ENCODE measurements at places on chromosomes 7 and 10.

GRCh38 chr7:4830176-4830575 lies 31.7 kb downstream of the PAPOLB start:
- peak; percentile 19 for DNase-seq

DNA sequence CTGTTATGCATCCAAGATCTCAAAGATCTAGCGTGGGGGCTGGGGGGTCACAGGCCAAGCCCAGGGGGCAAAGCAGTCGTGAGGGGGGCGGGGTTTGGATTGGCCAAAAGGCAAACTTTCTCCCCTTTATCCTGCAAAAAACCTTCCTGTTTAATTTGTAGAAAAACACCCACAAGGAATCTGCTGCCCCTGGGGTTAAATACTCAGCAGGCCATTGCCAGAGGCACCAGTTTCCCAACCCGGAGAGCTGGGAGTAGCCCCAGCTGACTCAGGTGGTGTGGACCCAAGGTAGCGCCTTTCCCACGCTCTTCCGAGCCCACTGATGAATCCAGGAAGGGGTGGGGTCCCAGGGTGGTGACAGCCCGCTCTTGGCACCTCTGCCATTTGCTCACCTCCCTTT lies 21.4 kb downstream of the KCP start:
- no peak for DNase-seq

DNA sequence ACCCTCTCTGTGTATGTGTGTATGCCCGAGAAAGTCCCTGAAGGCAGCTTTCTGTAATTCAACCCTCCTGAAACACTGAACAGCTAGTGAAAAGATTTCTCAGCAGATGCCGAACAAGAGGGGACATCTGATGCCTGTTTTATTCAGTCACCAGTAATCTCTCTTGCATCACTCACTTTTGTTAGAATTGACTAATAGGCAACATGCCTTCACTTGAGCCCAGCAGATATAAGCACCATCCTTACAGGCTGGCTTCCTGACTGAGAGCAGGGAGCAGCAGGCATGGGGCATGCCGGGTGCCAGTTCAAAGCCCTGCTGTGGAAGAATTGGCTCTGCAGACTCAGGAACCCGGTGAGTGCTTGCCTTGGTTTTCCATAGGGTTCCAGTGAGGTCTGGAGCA lies at the start of gene ABCA13:
ABCA13 (plus strand) TSS at position 257 of the 400 bp plus-strand sequence; CDS start at position 283, 26 bp downstream.
- no peak for DNase-seq

GRCh38 chr7:21550076-21550475 lies 7.2 kb downstream of the DNAH11 start:
- no peak for DNase-seq

DNA sequence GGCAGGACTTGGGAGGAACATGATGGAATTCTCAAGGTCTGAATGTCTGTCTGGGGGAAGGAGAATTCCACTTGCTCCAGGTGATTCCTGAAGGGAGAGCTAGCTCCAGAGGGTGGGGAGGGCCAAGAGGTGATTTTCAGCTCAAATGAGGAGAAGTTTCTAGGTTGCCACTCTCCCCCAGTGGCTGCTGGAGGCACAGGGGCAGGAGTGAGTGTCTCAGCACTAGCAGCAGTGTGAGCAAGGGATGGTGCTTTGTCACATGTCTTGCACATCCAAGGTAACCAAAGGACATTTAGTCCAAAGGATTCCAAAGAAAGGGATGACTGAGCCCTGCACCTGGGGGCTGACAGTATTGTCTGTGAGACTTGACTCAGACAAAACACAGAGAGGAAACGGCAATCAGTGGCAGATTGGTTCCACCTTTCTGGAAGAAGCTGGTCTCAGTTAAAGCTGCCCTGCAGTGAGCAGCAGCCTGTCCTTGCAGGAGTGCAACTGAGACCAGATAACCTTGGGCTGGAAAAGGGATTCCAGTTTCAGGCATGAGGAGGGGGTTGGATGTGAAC lies 51.2 kb upstream of the PCBD1 start:
- DNase-seq, result no peak

DNA sequence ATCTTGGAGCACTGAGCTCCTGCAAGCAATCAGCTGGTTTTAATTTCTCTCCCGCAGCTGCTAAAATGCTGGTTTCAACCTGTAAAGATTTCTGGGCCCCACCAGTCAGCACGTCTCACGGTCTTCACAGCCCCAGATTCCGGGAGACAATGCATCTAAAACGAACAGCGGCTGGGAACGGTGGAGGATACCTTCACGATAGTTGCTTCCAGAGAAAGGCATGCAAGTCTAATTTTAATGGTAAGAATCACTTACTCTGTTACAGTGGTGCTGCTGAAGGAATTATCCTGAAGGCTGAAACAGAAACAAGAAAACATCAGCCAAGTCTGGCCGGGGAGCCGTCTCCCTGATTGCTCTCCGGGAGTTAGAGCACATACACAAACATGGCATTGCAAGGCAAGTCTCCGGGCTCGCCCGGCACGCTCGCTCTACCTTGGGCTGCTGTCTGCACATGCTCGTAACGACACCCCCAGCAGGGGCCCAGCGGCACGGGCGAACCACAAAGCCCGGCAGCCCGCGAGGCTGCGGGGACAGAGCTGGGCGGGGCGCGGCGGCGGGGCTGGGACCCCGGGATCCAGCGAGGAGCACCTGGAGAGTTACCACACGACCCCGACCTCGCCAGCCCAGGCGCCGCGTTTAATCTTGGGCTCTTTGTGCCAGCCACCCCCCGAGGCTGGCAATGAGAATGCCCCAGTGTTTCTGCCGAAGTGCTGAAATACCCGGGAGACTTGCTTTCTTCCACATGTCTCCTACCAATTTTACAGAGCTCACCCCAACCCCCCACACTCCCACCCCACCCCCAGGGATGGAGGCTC lies at the start of gene FAM13C:
FAM13C (minus strand) TSS at position 406 of the 815 bp plus-strand sequence; CDS start at position 317, 89 bp downstream.
- no peak for DNase-seq

GRCh38 chr7:147492606-147493005 lies 1098.0 kb upstream of the C7orf33 start:
- DNase-seq, result no peak

- no peak for DNase-seq
Measured at GRCh38 chr10:49218480-49218879, 30.3 kb upstream of the TMEM273 start.

- no peak for DNase-seq
Measured at GRCh38 chr7:93620057-93620456, 45.5 kb upstream of the CALCR start.

- DNase-seq, result no peak
Measured at GRCh38 chr7:101066141-101066832, 19.0 kb upstream of the TRIM56 start.

GRCh38 chr10:23070913-23071218 lies 24.5 kb upstream of the MSRB2 start:
- DNase-seq, result no peak

GRCh38 chr7:105137898-105138297 lies 123.9 kb downstream of the KMT2E start:
- DNase-seq, result no peak

GRCh38 chr10:62937674-62938073 lies 121.5 kb upstream of the EGR2 start:
- no peak for DNase-seq

- DNase-seq, result no peak
Measured at GRCh38 chr7:117152213-117153007, 170.4 kb downstream of the WNT2 start.

DNA sequence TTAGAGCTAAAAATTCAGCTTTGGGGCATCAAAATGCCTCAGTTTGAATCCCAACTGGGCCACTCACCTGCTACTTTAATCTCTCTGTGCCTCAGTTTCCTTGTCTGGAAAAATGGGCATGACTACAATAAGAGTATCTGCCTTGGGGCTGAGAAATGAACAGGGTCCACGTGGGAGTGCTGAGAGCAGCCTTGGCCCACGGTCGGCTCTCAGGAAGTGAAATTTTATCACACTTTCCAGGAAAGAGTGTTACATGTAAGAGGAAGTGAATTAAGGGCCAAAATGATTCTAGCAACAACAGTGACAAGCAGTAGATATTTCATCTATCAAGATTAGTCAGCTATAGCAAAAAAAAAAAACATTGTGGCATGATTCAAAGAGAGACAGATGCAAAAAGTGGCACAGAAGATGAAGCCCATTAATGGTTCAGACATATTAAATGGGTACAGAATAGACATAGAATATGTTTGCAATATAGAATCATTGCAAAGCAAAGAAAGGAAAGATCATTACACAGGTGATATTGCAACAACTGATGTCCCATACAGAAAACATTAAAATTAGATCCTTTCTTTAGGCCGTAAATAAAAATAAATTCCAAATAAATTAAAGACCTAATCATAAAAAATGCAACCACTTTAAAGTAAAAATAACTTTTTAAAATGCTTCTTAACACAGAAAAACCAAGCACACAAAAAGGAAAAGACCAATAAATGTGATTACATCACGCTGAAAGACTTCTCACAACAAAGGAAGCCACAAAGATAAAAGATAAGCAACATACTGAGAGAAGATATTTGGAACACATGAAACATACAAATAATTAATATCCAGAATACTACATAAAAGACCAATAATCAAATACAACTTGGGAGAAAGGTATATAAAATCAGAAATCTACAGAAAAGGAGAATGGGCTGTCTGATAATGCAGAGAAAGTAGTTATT lies 4.3 kb downstream of the TMEM273 start:
- no peak for DNase-seq

GRCh38 chr7:135328053-135328452 lies 94.4 kb downstream of the STRA8 start:
- no peak for DNase-seq

DNA sequence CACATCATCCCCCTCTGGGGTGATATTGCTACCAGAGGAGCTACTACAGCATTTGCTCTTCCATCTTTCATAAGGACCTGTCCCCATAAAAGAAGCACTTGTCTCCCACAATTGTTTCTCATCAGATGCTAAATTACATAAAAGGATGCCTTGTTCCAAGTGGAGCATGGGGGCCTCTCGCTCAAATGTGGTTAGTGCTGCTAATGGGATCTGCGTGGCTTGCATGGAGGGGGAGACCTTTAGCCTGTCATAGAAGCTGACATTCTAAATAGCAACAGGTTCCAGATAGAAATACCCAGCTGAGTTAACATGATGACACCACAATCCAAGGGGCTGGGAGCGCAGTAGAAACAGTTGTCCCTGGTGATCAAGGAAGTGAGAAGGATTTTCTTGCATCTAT lies 257.9 kb downstream of the SFMBT2 start:
- DNase-seq, result no peak

DNA sequence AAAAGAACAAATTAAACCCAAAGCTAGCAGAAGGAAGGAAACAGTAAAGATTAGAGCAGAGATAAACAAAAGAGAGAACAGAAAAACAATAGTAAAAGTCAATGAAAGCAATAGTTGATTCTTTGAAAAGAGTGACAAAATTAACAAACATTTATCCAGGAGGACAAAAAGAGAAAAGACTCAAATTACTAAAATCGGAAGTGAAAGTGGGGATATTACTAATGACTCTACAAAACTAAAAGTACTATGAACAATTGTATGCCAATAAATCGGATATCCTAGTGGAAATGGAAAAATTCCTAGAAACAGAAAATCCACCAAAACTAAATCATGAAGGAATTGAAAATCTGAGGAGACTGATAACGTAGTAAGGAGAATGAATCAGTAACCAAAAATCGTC lies 96.3 kb downstream of the SNX13 start:
- DNase-seq, result no peak

DNA sequence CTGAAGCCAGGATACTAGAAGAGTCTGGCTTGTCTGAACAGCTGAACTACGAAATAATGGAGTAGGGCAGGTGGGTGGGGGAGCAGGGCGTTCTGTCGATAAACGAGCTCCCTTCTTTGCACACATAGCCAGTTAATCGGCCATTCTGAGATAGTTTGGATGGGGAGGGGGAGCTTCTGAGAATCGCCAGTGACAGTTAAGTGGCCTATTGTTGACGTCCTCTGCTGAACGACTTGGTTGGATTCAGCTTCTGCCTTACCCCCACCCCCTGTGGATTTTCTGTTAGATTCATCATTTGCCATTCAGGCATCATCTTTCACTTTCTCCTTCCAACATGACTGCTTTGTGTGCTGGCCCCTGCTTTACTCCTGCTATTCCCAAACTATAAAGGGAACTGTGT lies 520 bp downstream of the CPA5 start:
- no peak for DNase-seq

DNA sequence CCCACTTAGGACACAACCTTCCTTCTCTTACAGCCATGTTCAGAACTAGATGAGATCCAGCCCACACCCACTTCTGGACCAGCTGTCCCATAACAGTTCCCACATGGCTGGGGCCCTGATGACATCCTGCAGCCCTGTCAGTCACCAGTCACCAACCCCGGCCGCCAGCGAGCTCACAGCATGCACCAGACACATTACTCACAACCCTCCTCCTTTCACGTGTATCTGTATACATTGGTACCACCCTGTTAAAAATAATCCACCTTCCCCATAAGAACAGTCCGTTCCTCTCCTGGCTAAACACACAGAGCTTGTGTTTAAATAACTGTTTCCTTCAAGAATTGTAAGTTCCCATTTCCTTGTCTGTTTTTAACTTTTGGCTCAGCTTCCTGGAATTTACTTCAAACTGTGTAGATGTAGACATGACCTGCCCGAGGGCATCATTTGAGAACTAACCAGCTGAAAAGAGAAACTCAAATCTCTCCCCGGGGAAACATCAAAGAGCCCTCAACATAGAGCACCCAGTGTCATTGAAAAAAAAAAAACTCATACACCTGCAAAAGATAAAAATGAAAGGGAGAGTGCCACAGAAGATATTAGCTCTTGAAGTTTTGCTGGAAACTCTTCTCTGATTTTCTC lies 26.0 kb upstream of the PRLHR start:
- DNase-seq, result no peak

- no peak for DNase-seq
Measured at GRCh38 chr10:128306966-128307365, 180.7 kb upstream of the MKI67 start.

- no peak for DNase-seq
Measured at GRCh38 chr7:151677581-151678226, 158.0 kb upstream of the RHEB start.

DNA sequence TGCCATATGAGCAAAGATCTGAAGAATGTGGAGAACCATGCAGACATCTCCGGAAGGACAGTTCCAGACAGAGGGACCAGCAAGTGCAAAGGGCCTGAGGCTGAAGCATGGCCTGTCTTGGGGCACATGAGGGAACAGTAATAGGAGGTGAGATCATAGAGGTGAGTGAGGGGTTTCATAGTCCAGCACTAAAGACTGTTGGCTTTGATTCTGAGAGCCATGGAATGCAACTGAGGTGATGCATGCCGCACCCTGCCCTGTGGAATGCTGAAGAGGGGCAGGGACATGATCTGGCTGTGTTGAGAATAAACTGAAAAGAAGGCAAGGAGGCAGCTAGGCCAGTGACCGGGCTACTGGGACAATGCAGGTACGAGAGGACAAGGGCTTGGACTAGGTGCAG lies 253.1 kb upstream of the KLF14 start:
- no peak for DNase-seq

Data from fibroblast of skin of left quadriceps (primary cell).